Renal cortical epithelial cell (primary cell): ENCODE measurements at places on chromosomes 3 and 15. TPM values are rescaled to one million over a fixed set of nuclear protein-coding genes. Genes with fewer than 3 reads are reported as not detected.

- DNase-seq = no peak
Observed at GRCh38 chr3:146881966-146882760, 277.0 kb upstream of the PLSCR5 start.

DNA sequence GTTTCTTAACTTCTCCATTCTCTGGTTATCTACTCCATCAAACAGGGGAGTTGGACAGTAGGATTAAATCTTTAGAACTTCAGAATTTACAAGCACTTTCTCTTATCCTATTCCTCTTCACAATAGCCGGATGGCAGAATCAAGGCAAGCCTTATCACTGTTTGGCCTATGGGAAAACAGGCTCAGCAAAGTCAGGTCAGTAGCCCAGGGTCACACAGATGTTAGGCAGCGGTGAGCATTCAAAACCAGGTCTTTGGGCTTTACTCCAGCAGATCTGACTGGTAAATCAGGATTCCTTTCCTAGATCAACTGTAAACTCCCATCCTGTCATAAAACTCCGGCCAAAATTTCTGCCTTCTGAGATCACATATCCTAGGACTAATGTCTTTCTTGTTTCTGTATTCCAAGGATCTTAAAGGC lies 258.4 kb downstream of the OPA1 start:
- DNase-seq = no peak

DNA sequence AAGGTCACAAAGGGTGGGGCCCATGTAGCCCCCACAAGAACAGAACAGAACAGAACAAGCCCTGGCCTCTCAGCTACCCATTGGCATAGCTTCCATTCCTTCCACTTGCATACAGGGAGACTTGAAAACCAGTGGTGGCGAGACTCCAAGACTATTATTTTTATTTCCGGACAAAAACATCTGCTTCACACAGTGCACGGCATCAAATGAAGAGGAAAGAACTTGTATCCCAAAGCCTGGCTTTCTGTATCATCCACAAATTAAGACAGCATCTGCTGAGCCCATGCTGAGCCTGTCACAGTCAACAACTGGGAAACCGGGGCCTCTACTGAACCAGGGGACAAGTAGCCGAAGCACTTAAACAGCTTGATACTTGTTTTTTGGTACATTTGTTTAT lies 56.0 kb downstream of the CLEC3B start:
- DNase-seq = no peak

DNA sequence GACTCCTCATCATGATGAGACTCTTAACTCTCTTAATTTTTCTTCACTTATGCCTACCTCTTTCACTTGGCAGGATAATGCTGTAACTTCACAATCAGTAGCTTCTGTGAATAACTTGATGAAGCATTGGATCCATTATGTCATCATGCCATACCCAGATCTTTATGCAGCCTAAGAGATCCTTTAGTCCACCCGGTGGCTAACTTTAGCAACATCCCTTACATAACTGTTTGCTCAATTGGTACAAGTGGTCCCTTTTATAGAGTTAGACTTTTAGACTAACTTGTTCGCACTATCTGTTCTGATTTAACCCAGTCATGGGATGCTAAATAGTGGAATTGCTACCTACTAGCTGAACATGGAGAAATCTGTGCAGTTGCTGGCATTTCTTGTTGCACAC lies 184.5 kb downstream of the USP13 start:
- DNase-seq = peak; percentile 12

- DNase-seq = no peak
Observed at GRCh38 chr3:100175637-100176280, 61.5 kb upstream of the FILIP1L start.

DNA sequence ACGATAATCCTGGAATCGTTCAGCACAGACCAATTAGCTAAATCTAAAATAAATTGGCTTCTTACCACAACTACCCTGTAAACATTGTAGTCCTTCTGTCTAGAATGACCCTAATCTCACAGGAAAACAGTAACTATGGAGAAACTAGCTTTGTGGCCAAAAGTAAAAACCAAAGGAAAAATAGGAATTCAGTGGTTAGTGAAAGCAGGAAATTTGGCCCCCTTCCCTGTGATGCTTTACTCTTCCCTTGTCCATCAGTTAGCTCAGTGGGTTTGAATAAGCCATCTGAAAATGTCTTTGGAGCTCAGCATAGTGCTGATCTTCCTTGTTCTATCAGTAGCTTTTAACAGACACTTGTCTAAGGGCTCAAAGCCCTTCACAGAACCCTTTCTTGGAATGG lies 1.6 kb downstream of the NMD3 start:
- DNase-seq = no peak

The OCA2 gene
- total RNA-seq = 0.40 TPM in 1 of 2 replicates, not detected in the other

The GOLGA8N gene
- total RNA-seq = 0.35 and 2.7 TPM in 2 replicates

The PDZRN3 gene
- 0.17 and 0.30 TPM in 2 replicates for total RNA-seq

GRCh38 chr3:101273156-101273555 lies 47.2 kb downstream of the IMPG2 start:
- DNase-seq = no peak

DNA sequence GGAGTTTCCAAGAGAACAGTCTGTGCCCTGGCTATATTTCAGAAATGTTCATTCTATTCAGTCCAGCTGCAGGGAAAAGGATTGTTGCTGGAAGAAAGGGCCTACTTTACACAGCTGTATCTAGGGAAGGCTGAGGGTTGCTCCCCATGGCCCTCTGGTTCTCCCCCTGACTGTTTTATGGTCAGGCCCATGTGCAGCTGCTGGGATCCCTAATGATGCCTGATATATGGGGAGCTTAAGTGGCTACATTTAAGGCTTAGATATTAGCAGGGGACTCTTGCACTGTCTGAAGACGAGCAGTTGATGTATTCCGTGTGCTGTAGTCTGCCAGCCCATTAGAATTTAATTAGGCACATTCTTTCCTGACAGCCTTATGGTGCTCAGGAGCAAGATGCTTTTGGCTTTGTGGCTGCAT lies 72.0 kb downstream of the FAM43A start:
- DNase-seq = no peak

The LRRC31 gene
- total RNA-seq = 1.2 and 1.8 TPM in 2 replicates

GRCh38 chr3:171011109-171011872 lies 15.2 kb downstream of the SLC2A2 start:
- DNase-seq = no peak

The TIGIT gene
- not detected in 2 replicates for total RNA-seq

The PLOD2 gene
- total RNA-seq = 284 and 348 TPM in 2 replicates

DNA sequence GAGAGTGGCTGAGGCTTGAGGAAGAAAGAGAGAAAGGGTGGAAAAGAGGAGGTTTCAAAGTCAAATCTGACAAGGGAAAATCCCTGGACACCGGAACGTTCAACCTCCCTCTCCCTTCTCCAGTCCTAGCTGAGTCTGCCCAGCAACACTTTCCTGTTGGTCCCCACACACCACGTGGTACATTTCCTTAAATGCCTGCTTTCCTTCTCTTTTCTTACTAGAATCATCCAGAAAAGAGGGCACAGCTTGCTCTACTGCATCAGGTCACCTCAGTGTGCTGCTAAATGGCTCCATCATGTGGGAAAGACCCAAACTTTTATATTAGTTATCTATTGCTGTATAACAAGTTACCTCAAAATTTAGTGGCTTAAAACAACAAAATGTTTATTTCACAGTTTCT lies 181.2 kb downstream of the NECTIN3 start:
- peak; percentile 57 for DNase-seq

GRCh38 chr3:133531981-133532380 lies 41.5 kb upstream of the CDV3 start:
- DNase-seq = peak; percentile 22

DNA sequence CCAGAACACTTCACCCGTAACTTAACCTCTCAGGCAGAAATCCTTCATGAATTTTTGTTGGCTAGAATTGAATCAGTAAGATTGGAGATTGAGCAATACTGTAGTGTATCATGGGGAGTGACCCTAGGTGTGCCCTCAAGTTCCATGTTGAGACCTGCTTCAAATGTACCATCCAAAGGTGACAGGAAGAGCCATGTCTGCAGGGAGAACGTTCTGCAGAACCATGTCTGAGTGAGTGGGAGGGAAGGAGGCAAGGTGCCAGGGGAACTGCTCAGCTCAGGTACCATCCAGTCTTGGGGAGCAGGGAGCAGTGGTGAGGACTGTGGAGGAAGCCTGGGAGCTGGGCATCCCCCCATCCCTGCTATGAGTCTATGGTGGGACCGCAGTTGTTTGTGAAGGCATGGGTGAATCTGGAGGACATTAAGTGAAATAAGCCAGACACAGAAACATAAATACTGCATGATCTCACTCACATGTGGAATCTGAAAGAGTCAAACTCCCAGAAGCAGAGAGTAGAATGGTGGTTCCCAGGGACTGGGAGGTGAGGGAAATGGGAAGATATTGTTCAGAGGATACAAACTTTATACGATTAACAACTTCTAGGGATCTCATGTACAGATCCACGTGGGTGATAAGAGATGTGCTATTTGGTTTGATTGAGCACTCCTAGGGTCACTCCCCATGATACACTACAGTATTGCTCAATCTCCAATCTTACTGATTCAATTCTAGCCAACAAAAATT lies 23.3 kb downstream of the CFAP161 start:
- DNase-seq = no peak

DNA sequence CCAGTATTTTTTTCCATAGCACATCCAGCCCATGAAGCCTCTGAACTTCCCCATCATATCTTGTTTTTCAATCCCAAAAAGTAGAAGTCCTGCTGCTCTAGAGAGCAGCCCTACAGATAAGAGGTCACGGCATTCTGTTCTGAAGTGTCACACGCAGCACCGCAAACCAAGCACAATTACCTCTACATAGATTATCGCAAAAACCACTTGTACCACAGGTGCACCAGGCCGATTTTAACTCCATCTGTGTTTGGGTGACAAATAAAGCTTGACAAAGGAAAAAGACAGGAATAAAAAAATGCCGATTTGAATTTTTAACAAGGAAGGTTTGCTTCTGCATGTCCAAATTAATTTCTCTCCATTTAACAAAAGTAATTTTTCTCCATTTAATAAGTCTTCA lies 113.7 kb downstream of the MYO5A start:
- DNase-seq = no peak

The ITGA11 gene
- under 0.01 and 9.2 TPM in 2 replicates for total RNA-seq

The CHDH gene
- 4.9 and 5.2 TPM in 2 replicates for total RNA-seq

The DENND6A gene
- total RNA-seq = 26.7 and 32.6 TPM in 2 replicates

DNA sequence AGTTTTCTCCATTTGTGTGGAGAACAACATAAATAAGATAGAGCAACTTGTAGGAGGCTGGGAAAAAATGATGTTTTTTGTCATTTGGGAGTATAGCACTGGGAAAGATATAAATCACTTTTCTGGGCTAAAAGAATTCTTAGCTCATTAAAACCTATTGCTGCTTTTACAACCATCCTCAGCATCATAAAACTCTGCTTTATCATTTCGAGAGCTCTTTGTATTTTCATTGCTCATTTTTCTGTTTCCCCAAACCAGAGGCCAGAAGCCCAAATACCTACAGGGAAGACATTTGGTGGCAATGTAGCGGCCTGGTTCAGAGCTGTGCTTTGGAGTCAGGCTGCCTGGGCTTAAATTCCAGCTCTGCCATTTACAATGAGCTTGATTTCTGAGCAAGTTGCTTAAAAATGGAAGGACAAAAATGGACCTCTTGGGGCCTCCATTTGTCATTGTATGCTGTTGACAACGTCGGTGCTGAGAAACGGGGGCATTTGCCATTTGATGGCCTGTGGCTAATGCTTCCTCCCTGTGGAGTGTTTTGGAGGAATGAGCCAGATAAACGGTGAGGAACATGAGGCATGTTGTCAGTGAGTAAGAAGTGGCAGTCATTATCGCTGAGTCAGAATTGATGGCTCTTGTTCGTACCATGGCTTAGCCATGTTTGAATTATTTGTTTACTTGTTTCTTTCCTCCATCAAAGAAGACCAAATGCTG lies 260.0 kb downstream of the EBLN2 start:
- no peak for DNase-seq

The NR1I2 gene
- total RNA-seq = 0.20 TPM in 1 of 2 replicates, not detected in the other

The SETD5 gene
- 33.0 and 99.5 TPM in 2 replicates for total RNA-seq

The MIX23 gene
- total RNA-seq = 45.8 and 63.6 TPM in 2 replicates

The OXNAD1 gene
- 16.5 and 18.5 TPM in 2 replicates for total RNA-seq

GRCh38 chr3:56879436-56880215 lies 77.9 kb upstream of the ARHGEF3 start:
- DNase-seq = no peak

The CCDC33 gene
- total RNA-seq = not detected in 2 replicates

DNA sequence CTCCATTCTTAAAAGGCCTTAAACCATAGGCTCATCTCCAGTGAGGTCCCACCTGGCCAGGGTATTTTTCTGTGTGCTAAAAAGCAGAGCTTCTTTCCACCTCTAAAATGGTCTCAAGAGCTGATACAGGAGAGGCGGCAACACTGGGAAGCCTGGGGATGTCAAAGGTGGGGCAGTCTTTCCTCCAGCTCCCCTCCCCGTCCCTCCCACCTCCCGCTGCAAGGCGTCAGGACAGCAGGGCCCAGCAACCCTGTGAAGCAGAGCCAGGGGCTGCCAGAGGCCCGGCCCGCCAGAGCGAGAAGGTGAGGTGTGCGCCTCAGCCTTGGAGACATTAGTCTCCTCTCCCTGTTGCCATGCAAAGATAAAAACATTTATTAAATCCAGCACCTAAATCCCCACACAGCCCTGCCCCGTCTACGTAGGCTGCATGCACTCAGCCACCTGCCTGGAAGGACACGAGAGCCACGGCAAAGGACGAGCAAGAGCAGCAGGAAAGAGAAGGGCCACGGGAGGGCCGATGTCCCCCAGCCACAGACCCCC lies 75.6 kb downstream of the FAM174B start:
- no peak for DNase-seq

DNA sequence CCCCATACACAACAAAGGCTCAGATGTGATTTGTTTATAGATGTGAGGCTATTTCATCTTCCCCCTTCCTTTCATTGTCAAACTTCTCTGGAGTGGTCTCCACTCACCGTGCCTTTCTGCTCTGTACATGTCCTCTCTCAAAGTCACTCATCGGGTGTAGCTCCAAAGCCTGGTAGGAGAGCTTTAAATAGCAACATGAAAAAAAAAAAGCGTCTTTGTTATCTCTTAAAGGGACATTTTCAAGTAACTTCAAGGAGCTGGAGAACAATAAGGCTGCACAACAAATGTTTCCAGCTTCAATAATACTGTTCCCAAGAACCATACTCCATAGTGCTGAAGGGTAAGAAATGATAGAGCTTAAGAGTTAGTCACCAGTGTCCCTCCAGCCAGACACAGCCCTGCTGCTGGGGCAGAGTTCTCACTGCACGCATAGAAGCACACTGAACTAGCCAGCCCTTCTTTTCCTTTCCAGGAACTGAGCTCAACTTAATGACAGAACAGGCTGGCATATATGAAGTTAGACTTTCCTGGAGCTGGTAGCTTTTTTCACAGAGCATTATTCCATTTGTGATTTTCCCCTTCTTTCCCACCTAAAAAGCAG lies 8.1 kb downstream of the FBXO40 start:
- no peak for DNase-seq

The SLC24A5 gene
- not detected in 2 replicates for total RNA-seq
